ENCODE measurements at places on chromosomes 11 and 22.

DNA sequence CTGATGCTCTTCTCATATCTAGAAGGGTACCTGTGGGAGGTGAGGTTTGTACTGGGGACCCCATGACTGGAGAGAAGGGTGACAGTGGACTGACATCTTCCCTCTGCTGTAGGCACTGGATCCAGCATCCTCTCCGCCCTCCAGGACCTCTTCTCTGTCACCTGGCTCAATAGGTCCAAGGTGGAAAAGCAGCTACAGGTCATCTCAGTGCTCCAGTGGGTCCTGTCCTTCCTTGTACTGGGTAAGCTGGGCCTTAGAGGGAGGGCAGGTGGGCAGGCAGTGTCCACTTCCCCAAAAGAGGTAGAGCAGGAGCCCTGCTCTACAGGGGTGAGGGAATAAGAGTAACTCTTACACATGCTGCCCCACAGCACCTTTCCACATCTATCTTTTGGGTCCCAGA, 15.9 kb downstream of the DGAT2 start:
- DNase-seq, result no peak

DNA sequence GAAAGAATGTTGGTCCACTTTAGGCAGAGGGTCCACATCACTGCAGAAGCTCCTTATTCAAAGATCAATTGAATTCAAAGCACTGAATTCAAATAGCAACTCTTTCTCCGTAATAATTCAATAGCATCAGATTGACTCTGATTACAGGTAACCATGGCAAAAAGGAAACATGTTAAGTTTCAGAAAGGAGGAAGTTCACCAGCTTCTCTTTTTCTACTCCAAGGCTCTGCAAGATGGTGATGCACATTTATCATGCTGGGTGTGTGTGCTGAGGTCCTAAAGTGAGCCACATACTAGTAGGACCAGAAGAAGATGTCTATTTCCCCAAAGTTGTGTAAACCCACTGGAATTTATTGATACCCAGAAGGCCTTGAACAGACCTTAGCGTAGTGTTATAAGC, 18.0 kb upstream of the DRD2 start:
- DNase-seq, result no peak

- no peak for DNase-seq
Measured at GRCh38 chr22:27918341-27919221, 475 bp downstream of the PITPNB start.

- DNase-seq, result no peak
Measured at GRCh38 chr11:87659807-87660206, 515.4 kb downstream of the RAB38 start.

GRCh38 chr11:90251599-90251998, 28.8 kb upstream of the CHORDC1 start:
- no peak for DNase-seq
